ENCODE measurements at places on chromosomes 6 and 20.

DNA sequence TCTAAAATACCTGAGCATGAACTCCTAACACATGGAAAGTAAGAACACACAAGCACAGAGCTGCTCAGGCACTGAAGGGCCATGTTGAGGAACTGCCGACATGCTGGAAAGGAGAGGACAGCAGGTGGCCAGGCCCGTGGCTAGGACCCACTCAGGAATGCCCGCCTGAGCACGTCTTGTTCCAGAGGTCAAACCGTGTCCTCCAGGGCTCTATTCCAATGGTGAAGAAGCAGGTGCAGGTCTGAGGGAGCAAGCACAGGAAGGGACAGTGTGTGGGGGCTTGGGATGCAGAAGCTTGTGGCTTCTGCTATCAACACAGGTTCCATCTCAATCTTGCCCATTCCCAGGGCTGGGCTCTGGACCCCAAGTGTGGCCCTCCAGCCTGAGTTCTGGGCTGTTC is 20.7 kb downstream of the CST9L start:
- no peak for ATAC-seq

GRCh38 chr6:32794510-32794909 is 22.3 kb downstream of the HLA-DOB start:
- ATAC-seq = no peak

GRCh38 chr6:18218233-18218632 is 46.1 kb downstream of the DEK start:
- ATAC-seq = no peak

- no peak for ATAC-seq
Observed at GRCh38 chr6:139550361-139550760, 175.9 kb upstream of the CITED2 start.

DNA sequence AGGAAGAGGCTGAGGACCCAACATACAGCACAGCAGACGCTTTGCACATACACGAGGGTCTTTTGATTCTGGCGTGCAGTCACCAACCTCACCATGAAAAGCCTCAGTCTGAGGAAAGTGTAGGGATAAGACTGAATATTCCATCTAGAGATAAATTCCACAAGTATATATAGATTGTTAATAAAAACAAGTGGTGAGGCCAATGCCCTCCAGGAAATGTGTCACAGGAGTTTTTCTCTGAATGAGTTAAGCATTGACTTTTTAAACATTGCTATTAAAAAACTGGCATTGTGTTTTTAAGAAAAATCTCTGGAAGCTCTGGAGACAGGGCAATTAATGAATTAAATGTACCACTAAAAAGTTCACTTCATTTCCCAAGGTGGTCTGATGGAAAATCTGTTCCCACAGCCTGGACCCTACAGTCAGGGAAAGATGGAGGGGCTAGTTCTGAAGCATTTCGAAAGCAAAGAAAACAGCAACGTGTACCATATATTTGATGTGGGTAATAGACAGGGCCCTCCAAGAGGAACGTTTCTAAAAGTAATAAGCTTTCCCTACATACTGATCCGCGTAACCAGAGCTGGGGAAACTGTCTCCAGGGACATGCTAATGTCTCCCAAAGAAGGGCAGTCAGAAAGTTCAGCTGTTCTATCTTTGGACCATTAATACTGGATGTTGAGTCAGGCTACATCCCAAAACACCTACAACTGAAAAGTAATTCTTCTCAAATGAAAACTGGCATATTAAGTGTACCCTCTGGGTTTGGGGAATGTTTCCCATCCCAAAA is 301.1 kb downstream of the FOXC1 start:
- ATAC-seq = no peak

GRCh38 chr6:84575264-84575663 is 189.1 kb downstream of the TBX18 start:
- no peak for ATAC-seq

DNA sequence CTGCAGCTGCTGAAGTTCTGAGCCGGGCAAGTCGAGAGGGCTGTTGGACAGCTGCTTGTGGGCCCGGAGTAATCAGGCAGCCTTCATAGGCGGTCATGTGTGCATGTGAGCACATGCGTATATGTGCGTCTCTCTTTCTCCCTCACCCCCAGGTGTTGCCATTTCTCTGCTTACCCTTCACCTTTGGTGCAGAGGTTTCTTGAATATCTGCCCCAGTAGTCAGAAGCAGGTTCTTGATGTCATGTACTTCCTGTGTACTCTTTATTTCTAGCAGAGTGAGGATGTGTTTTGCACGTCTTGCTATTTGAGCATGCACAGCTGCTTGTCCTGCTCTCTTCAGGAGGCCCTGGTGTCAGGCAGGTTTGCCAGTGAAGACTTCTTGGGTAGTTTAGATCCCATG is 21.2 kb upstream of the MAPK13 start:
- no peak for ATAC-seq

- no peak for ATAC-seq
Observed at GRCh38 chr6:44004625-44005506, 122.4 kb downstream of the MRPL14 start.

All from gastroesophageal sphincter (tissue), 4 donors.